ENCODE measurements at places on chromosomes 1 and 21.

- no peak for DNase-seq
Measured at GRCh38 chr1:20632386-20632785, 872 bp upstream of the PINK1 start.

DNA sequence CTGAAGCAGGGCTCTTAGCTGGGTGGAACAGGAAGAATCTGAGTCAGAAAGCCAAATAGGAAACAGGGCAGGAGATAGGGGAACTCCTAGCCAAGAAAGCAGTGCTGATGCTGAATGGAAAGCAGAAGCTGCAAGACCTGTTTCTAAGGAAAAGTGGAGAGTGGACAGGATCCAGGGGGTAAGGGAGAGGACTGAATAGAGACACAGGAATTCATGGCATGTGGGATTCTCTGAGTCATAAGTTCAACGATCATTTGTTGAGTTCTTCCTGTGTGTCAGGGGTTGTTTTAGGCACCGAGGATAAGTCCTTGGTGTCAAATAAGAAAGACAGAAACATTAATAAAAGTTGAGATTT is 153.8 kb upstream of the FGGY start:
- peak; percentile 85 for DNase-seq

DNA sequence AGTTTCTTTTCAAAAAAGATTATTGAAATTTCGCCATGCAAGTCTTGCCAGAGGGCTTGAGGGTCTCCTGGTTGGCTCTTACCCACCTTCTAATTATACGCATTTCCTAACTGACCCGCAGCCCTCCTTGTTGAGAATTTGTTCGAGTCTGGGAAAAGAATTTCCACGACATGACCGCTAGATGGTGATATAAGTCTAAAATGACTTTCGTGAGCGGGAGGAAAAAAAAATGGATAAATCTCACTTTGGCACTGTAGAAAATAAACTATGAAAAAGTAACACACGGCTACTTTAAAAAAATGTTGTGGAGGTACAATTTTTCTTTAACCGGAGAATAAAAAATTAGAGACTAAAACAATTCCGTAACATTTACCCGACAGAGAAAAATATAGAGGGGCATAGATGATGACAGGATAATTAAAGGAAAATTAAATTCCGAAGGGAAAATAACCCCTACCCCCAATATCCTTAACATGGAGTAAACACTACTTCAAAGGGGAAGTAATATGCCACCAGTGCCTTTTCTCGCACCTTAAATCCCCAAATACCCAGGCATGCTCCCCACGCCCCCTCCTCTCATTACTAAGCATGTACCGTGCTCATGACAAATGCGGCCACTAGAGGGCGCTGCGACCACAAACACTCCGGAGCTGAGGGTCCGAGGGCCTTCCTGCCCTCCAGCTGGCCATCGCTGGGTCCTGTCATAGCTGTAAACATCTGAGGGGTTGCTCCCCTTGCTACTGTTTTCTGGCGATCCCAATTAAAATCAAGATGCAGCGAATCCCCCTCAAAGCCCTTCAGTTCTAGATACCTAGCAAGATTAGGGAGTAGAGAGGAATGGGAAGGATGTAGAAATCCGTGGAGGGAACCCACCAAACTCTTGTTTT is 266.9 kb downstream of the ASTN1 start:
- DNase-seq: no peak

DNA sequence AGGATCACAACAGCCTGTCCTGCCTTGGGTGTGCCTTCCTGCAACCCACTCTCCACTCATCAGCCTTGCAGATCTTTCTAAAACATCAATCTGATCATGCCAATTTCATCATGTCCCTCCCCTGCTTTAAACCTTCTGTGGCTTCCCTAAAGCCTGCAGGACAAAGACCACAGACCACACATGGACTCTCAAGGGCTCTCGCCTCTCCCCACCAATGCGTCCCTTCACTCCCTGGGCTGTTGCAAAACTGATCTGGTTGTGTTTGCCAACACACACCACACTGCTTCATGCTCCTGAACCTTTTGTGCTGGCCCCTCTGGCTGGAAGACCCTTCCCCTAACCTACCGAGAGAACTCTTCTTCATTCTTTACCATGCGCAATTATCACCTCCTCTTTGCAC is 72.4 kb downstream of the ITPKB start:
- no peak for DNase-seq

DNA sequence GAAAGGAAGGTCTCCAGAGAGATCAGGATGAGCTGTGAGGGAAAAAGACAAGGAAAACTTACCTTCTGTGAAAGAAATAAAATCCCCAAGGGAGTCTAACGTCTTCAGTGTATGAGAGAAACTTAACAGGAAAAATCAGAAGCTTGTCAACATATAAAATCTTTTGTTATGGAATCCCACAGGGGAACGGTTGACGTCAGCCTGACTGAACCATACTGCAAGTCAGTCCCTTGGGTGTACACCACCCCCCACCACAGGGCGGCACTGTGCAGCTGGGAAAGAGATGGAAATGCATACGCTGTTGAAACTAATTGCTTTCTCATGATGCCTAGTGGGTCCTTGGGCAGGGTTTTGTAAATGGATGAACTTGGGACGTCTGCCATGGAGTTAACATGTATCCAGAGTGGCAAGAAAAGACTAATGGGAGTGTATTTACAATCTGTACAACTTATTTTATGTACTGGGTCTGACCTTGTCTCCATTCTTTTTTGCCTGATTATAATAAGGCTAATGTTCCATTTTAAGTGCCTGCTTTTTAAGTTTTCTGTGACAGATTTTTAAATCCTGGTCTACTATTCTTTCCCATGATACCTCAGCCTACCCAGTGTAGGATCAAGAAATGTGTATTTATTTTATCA is 22.7 kb downstream of the UTP25 start:
- DNase-seq: no peak

DNA sequence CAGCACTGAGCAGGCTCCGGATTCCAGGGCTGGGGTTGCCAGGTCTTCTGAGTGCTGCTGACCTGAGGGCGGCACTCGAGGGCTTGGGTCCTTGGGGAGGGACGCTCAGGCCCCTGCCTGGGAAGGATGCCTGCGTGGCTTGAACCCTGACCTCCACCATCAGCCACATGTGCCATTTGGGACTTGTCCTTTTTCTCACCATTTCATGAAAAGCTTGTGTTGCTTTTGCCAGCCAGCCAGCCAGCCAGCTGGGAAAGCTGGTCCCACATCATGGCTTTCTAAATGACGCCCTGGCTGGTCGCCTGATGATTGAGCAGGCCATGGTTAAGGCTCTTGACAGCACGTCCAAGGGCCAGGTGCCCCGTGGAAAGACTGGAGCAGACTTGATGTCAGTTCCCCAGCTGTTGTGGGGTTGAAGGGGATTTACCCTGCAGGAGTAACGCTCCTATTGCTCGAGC is 168.7 kb downstream of the CAMTA1 start:
- DNase-seq: no peak

DNA sequence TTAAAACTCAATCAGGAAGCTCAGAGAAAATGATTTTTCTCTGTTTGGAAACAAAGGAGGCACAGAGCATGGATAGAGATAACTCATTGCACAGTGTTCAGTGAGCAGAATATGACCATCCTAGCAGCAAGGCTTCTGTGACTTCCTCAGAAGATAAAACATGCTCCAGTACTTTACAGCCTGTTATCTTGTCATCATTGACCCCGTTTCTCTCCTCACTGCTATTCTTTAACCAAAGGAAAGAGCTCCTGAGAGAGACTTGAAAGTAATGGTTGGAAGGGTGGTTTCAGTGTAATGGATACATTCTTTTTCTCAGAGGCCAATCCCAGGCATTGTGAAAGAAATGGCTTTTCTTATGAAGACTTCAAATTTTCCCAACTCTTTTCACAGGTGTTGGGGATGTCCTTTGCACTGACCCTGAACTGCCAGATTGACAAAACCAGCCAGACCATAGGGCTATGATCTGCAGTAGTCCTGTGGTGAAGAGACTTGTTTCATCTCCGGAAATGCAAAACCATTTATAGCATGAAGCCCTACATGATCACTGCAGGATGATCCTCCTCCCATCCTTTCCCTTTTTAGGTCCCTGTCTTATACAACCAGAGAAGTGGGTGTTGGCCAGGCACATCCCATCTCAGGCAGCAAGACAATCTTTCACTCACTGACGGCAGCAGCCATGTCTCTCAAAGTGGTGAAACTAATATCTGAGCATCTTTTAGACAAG is 25.9 kb downstream of the CD53 start:
- DNase-seq: no peak

GRCh38 chr1:71593523-71593922 is 512.7 kb upstream of the ZRANB2 start:
- DNase-seq: no peak

DNA sequence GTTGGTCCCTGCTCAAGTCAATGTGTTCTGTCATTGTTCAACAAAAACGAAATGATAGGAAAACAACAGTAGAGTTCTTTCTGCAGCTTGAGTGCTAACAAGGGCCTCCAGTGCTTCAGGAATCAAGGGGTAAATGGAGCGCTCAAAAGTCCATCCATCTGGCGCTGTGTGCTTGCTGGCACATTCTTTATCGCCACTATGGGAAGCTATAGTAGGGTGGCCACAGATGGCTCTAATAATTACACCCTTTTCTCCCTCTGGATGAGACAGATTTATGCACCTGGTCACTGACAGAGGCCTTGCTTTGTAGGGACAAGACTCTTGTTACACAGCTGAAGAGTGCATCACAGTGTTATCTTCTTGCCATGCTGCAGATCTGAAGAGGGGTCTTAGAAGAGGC is 136.0 kb downstream of the GDAP2 start:
- DNase-seq: no peak

- DNase-seq: peak; percentile 31
Measured at GRCh38 chr1:230167419-230167852, 100.4 kb downstream of the GALNT2 start.

- DNase-seq: no peak
Measured at GRCh38 chr1:59625384-59625783, 189.4 kb upstream of the HOOK1 start.

- no peak for DNase-seq
Measured at GRCh38 chr1:16888860-16889816, 6.6 kb upstream of the RNU1-2 start.

GRCh38 chr21:29450058-29450457 is 151.3 kb downstream of the BACH1 start:
- no peak for DNase-seq

GRCh38 chr21:14864211-14865021 is 200.4 kb downstream of the NRIP1 start:
- no peak for DNase-seq

DNA sequence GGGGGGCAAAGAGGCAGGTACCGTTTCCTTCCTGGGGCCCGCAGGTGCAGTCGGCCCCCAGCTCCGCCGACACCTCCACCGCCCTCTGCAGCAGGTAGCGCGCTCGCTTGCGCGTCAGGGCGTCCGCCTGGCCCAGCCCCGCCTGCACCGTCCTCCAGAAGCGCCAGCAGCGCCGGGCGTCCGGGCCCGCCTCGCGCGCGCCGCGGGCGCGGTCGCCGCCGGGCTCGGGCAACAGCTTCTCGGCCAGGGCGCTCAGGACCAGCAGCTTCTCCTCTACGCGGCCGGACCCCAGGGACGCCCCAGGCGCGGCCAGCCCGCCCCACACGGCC is 863 bp downstream of the TARBP1 start:
- DNase-seq: no peak

DNA sequence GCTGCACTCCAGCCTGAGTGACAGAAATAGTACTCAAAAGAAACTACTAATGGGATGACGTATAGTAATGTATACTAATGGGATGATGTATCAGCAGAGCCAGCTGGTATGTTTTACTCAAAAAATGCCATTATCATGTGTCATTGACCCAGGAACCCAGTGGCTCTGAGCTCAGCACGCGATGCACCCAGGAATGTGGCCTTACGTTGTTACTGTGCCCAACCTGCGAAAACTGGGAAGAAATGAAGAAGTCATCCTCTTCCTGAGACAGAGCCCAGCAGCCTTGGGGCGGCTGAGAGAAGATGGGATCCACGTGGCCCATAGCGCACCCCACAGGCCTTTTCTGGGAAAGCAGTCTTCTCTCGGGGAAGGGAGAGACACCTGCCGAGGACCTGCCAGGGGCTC is 8.8 kb downstream of the UBE2J2 start:
- no peak for DNase-seq

GRCh38 chr1:8382608-8383505 is 64.9 kb downstream of the SLC45A1 start:
- DNase-seq: no peak

GRCh38 chr1:61079296-61079897 is 3.0 kb upstream of the NFIA start:
- DNase-seq: no peak

DNA sequence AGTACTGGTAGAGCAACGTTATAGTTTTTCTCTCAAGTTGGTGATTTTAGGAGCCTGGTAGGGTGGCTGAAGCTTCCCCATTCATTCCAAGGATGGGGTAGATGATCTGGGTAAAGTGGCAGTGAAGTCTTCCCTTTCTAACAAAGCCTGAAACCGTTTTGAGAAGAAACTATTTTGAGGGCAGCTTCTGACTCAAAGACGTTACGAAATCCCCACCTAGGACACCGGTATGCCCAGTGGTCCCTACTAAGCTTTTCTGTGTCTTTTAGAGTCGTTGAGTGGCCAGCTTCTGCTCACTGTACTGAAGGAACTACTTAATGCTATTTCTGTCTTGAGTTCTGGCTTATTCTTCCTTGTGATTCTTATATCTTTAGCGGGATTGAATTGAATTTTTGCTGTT is 1.4 kb downstream of the WDTC1 start:
- DNase-seq: no peak

- no peak for DNase-seq
Measured at GRCh38 chr1:14222086-14222485, 376.4 kb upstream of the KAZN start.

GRCh38 chr1:198636391-198636790 is 2.4 kb upstream of the PTPRC start:
- no peak for DNase-seq

GRCh38 chr1:161079436-161080110 is 9.8 kb downstream of the NECTIN4 start:
- no peak for DNase-seq

DNA sequence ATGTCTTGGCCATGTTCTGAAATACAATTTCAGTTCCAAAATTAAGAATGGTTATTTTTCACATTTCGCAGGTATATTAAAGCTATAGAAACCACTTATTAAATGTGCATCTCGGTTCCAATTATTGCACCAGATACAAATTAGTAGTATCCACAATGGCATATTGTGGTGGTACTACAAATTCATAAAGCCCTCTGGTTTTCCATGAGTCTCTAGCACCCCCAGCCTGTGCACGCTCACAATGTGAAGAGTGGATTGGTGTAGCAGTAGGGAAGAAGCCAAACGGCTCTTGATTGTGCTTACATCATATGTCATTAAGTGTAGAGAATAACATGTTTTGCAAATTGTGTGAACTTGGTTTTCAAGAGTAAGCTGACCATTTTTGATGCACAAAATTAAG is 1.9 kb upstream of the BRINP3 start:
- no peak for DNase-seq

DNA sequence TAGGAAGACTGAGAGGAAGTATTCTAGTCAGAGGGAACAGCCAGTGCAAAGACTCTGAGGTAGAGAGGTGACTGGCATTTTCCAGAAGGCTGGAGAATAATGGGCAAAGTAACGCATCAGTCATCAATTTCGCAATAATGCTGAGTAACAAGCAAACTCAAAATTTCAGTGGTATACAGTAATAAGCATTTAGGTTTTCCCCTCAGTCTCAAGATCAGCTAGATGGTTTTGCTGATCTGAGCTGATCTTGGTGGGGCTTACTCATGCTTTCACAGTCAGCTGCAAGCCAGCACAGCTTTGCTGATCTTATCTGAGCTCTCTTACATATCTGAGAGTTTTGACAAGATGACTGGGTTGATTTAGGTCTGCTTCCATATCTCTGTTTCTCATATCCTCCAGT is 108.7 kb downstream of the TSEN15 start:
- peak; percentile 96 for DNase-seq

GRCh38 chr1:190119683-190120082 is 358.0 kb downstream of the BRINP3 start:
- DNase-seq: no peak

GRCh38 chr1:176466514-176466913 is 3.5 kb downstream of the PAPPA2 start:
- no peak for DNase-seq

All from epithelial cell of prostate (primary cell).